ENCODE measurements at places on chromosomes 11 and 22. TPM values are rescaled to one million over a fixed set of nuclear protein-coding genes. Genes with fewer than 3 reads are reported as not detected.
A peak's percentile ranks its signal among the peaks of the same experiment; 100 is the strongest.

Gene OR9G4
- not detected for total RNA-seq

Gene OR5P2
- not detected for total RNA-seq

Gene SFI1
- total RNA-seq = 147 TPM

GRCh38 chr11:28241760-28242159 is 133.6 kb downstream of the METTL15 start:
- DNase-seq = no peak

DNA sequence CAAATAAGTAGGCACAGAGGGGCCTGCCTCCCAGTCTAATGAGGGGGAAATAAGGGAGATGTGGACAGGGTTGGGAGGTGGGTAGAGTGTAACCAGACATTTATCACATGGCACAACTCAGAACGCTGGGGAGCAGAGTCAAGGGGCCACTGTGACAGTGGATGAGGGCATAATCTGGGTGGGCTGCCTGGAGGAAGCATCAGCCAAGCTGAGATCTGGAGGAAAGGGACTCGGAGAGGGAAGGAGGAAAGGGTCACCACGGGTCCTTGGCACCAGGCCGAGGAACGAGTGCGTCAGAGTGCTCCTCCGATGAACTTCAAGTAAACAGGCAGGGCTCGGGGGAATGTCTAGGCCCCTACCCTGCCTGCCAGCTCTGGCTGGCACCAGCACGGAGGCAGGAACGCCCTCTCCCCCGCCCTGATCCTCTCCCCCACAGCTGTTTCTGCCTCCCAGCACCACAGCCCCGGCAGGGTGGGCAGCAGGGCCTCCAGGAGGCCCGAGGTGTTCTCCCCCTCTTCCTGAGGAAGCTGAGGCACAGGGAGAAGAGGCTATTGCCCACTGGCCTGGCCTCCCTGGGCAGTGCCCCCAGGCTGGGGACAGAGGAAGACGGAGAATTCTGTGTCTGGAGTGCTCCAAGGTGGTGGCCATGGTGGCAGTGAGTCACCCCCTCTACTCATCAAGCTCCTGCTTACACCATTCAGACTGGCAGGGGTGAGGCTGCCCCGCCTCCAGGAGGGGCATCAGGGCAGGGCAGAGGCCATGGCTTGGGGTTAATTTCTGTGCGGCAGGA is 4.2 kb downstream of the ALDH3B1 start:
- no peak for DNase-seq

DNA sequence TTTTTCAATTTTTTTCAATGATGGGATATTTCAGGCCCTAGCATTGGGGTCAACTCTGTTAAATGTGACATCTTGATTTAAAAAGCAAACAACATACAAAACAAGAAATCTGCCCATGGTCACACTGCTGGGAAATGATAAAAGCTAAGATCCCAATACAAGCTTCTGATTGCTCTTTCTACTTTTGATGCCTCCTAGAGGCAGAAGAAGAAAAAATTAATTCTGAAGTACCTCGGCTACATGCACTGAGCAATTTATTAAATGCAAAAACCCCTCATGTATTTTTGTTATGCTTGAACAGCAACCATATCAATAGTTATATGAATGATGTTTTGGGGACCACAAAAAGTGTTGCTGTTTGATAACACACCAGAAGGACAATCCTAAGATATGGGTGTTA is 342.1 kb upstream of the NARS2 start:
- DNase-seq = no peak

DNA sequence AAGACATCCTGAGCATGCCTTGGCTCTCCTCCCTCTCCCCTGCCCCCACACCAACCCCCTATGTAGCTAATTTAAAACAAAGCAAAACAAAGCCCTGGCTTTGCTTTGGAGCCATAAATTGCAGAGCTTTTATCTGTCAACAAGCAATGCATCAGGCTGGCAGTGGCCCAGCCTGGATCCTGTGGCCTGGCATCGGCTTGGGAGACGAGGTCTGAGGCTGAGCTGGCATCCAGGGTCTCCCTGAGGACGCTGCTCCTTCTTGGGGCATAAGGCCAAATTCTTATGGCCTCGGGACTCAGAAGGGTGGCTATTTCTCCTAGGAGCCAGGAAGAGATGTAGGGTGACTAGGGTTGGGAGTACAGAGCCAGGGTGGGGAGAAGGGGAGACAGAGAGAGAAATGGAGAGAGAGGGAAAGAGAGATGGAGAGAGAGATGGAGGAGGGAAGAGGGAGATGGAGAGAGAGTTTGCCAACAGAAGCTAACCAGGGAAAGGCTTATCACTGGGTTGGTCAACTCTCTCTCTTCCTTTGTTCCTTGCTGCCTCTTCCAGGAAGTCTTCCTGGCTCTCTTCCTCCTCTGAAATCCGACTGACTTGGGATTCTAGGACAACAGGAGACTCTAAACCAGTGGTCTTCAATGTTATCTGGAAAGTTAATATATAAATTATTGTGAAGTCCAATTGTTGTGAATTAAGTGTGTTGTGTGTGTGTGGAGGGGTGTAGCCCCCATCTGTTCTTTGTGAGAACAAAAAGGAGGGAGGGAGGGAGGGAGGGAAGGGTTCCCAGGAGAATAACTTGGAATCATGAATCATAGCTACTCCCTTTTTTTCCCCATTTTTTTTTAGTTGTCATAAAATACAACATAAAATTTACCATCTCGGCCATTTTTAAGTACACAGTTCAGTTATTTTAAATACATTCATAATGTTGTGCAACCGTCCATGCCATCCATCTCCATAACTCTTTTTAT is 29.1 kb downstream of the TSPAN18 start:
- no peak for DNase-seq

- peak; percentile 12 for DNase-seq
These were observed 27.6 kb upstream of the SIK2 start for GRCh38 chr11:111574373-111575225.

DNA sequence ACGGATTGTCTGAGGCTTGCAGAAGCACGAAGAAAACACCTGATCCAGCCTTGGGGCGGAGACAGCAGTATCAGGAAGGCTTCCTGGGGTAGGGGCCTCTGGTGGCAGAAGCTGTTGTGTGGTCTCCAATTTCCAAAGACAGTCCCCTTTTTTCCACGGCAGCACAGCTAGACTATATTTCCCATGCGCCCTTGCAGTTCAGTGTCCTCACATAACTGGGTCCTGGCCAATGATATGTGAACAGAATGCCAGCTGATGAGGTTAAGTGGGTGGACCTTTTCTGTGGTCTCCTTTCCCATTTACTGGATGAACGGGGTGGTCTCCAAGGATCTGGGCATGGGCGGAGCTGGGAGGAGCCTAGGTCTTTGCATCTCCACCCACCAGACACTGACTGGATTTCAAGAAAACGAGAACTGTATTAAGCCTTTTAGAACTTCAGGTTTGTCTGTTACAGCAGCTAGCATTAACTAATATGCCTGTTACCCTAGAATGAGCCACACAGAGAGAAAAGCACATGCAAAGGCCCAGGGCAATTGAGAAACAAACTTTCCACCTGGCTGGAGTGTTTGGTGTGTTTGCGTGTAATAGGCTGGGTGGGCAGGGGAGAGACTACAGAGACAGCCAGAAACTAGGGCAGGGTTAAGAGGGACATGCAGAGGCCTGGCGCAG is 6.2 kb downstream of the GAL3ST1 start:
- DNase-seq = no peak

- DNase-seq = peak; percentile 61
These were observed 5.8 kb downstream of the ARSA start for GRCh38 chr22:50621948-50622722.

All from activated naive CD4-positive, alpha-beta T cell treated with anti-CD3 and anti-CD28 coated beads for 36 hours (primary cell).